ENCODE measurements at places on chromosomes 16 and 17. TPM values are rescaled to one million over a fixed set of nuclear protein-coding genes. Genes with fewer than 3 reads are reported as not detected.

The C17orf78 gene
- polyA plus RNA-seq, result 3.0 TPM

DNA sequence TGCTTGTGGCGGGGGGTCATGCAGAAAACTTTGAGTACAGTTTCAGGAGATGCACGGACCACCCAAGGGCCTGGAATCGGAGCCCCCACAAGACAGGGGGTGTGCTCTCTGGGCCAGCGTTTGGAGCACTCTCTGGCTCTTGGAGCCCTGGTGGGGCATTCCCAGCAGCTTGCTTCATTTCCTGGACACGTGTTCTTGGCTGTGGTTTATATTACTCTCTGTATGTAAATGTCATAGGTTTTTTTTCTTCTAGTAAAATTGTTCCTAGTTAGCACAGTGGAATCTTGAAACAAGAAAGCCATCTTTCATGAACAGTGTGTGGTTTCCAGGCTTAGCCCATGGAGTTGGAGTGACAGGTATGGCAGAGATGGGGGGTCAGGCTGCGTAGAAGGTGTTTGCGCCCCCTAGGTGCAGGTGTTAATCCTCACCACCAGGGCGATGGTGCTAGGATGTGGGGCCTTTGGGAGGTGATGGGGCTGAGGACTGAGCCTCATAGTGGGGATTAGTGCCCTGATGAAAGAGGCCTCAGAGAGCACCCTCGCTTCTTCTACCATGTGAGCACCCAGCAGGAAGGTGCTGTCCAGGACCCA is 79.8 kb downstream of the JPH3 start:
- no peak for DNase-seq

The CX3CL1 gene
- polyA plus RNA-seq, result 62.5 TPM

GRCh38 chr17:55114283-55114682 is 145.7 kb downstream of the STXBP4 start:
- no peak for DNase-seq

The TBC1D3C gene
- polyA plus RNA-seq, result not detected

- DNase-seq, result no peak
These were observed 34.2 kb upstream of the ABCA5 start for GRCh38 chr17:69361156-69361555.

The NXPH3 gene
- polyA plus RNA-seq, result 59.1 TPM

The TPSB2 gene
- 10.8 TPM for polyA plus RNA-seq

GRCh38 chr17:12547831-12548230 is 117.9 kb upstream of the MYOCD start:
- DNase-seq, result no peak

Data from aorta (tissue), 5 donors.